ENCODE measurements at places on chromosomes 11 and 22. TPM values are rescaled to one million over a fixed set of nuclear protein-coding genes. Genes with fewer than 3 reads are reported as not detected.

The ISX gene
- total RNA-seq = not detected

The OR52I1 gene
- total RNA-seq = not detected

The IFITM1 gene
- 75.9 TPM for total RNA-seq

The SIRT3 gene
- total RNA-seq = 13.6 TPM

The CCDC73 gene
- total RNA-seq = not detected

The FAM111A gene
- 73.5 TPM for total RNA-seq

The MDK gene
- total RNA-seq = 1.1 TPM

DNA sequence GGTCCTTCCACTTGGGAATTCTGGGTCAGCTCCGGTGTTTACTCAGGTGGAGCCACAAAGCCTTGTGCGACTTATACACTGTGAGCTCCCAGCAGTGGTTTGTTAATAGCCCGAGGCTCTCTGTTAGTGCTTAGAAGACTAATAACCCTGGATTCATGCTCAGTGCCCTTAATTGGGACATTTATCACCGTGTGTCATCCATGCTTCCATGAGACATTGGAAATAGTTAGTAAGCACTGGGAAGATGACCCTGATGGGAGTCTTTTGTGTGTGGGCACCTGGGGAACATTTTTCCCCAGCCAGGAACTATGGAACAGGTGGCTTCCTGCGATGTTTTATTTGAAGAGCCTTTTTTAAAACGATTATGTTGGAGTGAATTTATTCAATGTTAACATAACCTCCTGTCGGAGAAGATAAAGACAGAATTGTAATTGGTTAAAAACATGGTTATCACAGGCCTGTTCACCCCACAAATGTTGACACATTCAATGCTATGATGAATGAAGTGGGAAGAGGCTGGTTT is 188.9 kb downstream of the MYO18B start:
- no peak for DNase-seq
- H3K4me3 ChIP-seq = no peak overlapping the region
- H3K27me3 ChIP-seq = no peaks in the 10 kb centered on the region
- H3K4me1 ChIP-seq = no peaks in the 10 kb centered on the region
- H3K36me3 ChIP-seq = no peaks in the 10 kb centered on the region

DNA sequence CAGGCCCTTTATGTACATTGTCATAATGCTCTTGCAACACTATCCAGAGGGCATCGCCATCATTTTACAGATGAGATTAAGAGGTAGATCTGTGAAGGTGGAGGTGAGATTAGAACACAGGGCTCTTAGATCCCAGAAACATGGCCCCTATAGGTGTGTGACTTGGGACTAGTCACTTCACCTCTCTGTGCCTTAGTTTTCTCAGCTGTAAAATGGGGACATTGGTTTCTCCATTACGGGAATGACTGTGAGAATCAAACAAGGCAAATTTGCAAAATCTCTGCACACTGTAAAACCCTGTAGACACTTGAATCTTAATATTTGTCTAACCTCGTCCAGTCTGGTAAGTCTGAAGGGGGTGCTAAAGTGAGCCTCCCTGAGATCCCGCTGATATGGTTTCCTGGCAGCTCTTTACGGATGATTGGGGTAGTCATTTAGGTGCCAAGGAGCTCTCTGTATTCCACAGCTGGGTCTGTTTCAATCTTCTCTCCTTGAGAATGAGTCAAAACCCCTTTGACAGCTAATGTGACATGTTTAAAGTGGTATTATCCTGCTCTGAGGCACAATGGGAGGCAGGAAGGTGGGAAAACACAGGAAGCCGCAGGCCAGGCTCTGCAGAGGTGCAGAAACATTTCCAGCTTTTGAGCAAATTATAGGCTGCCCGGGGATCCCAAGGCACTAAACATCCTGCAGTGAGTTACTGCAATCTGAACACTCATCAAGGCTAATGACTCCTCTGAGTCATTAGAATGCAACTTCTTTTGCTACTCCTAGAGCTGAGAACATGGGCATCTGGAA is 140.8 kb downstream of the CCDC81 start:
- H3K27me3 ChIP-seq = no peaks in the 10 kb centered on the region
- no peak overlapping the region for H3K4me3 ChIP-seq
- no peaks in the 10 kb centered on the region for H3K36me3 ChIP-seq
- no peak for DNase-seq
- no peak overlapping the region for H3K27ac ChIP-seq

DNA sequence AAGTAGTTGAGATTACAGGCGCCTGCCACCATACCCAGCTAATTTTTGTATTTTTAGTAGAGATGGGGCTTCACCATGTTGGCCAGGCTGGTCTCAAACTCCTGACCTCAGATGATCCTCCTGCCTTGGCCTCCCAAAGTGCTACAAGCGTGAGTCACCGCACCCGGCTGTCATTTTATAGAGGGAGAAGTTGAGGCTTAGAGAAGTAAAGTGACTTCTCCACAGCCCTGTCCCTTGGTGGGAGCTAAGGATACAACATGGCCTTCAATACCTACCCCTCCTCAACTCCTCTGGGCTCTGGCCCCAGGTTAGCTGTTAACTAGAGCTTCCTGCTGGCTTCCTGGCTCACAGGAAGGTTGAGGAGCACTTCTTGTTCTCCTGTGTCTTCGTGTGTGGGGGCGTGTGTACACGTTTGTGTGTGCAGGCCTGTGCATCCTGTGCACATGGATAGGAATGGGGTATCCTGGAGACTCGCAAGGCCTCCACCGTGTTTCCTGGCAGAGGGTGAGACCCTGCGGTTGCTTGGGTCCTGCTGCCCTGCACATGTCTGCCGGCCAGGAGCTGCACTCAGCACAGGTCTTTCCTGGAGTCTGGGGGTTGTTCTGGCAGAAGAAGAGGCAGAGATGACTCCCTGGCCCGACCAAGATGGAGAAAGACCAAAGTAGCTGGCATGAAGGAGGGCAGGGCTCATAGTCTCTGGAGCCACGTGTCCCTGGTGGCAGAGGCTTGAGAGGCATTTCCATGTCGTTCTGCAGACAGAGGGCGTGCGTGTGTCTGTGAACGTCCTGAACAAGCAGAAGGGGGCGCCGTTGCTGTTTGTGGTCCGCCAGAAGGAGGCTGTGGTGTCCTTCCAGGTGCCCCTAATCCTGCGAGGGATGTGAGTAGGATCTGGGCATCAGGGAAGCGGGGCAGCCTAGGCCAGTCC is 2.4 kb downstream of the SIDT2 start:
- no peaks in the 10 kb centered on the region for H3K27me3 ChIP-seq
- no peak overlapping the region for H3K27ac ChIP-seq
- peaks cover 9% of the 10 kb centered on the region for H3K36me3 ChIP-seq
- DNase-seq = peak; percentile 69

GRCh38 chr11:87256694-87257340 is 219.1 kb downstream of the TMEM135 start:
- H3K27ac ChIP-seq = no peak overlapping the region
- no peaks in the 10 kb centered on the region for H3K36me3 ChIP-seq
- H3K4me1 ChIP-seq = peaks cover 7% of the 10 kb centered on the region
- no peak for DNase-seq

- no peak overlapping the region for H3K27ac ChIP-seq
- no peaks in the 10 kb centered on the region for H3K27me3 ChIP-seq
- peaks cover 6% of the 10 kb centered on the region for H3K36me3 ChIP-seq
- no peak for DNase-seq
- H3K4me1 ChIP-seq = peaks cover 22% of the 10 kb centered on the region
- H3K4me3 ChIP-seq = no peak overlapping the region
Observed at GRCh38 chr11:64754919-64755662, 4.7 kb downstream of the PYGM start.

GRCh38 chr11:33669598-33670249 is 30.9 kb downstream of the C11orf91 start:
- H3K4me1 ChIP-seq = no peaks in the 10 kb centered on the region
- peaks cover 4% of the 10 kb centered on the region for H3K27me3 ChIP-seq
- H3K27ac ChIP-seq = no peak overlapping the region
- H3K36me3 ChIP-seq = no peaks in the 10 kb centered on the region

DNA sequence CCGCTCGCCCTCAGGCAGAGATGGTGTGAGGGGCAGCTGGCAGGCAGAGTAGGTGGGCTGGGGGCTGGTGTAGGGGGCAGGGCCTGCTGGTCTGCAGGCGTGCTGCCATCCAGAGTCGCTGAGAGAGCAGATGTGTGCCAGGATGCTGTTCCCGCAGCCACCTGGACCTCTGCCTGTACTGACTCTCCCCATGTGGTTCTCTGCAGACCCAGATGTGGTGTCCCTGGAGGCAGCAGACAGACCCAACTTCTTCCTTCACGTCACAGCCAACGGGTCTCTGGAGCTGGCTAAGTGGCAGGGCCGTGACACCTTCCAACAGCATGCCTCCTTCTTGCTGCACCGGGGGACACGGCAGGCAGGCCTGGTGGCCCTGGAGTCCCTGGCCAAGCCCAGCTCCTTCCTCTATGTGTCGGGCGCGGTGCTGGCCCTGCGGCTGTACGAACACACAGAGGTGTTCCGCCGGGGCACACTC is 58.6 kb downstream of the OTOG start:
- H3K4me3 ChIP-seq = no peak overlapping the region
- H3K27ac ChIP-seq = no peak overlapping the region

DNA sequence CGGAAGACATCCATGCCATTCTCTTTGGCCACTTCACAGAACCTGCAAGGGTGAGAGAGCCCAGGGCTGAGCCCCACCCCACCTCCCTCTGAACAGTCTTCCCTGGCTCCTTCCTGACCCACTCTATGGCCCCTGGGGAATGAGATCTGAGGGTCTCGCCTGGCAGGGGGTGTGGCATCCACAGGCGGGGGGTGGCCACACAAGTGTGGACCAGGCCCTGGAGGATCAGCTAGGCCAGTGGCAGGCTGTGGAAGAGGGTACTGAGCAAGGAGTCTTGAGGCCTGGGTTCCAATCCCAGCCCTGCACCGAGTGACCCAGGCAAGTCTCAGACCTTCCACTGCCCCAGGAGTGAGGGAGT is 5.6 kb upstream of the LRFN4 start:
- no peaks in the 10 kb centered on the region for H3K36me3 ChIP-seq
- no peak overlapping the region for H3K4me3 ChIP-seq
- H3K27me3 ChIP-seq = no peaks in the 10 kb centered on the region
- DNase-seq = no peak
- peaks cover 6% of the 10 kb centered on the region for H3K4me1 ChIP-seq
- no peak overlapping the region for H3K27ac ChIP-seq

- H3K4me3 ChIP-seq = peak overlapping the region; percentile 65
- DNase-seq = peak; percentile 88
- peaks cover 30% of the 10 kb centered on the region for H3K4me1 ChIP-seq
- H3K36me3 ChIP-seq = no peaks in the 10 kb centered on the region
Observed at GRCh38 chr22:37121887-37122591, 12.5 kb upstream of the TMPRSS6 start.

Measured in CD8-positive, alpha-beta memory T cell (primary cell).